ENCODE measurements at places on chromosomes 7 and 10.

GRCh38 chr7:69338144-69338543 lies 260.1 kb upstream of the AUTS2 start:
- no peak for DNase-seq

DNA sequence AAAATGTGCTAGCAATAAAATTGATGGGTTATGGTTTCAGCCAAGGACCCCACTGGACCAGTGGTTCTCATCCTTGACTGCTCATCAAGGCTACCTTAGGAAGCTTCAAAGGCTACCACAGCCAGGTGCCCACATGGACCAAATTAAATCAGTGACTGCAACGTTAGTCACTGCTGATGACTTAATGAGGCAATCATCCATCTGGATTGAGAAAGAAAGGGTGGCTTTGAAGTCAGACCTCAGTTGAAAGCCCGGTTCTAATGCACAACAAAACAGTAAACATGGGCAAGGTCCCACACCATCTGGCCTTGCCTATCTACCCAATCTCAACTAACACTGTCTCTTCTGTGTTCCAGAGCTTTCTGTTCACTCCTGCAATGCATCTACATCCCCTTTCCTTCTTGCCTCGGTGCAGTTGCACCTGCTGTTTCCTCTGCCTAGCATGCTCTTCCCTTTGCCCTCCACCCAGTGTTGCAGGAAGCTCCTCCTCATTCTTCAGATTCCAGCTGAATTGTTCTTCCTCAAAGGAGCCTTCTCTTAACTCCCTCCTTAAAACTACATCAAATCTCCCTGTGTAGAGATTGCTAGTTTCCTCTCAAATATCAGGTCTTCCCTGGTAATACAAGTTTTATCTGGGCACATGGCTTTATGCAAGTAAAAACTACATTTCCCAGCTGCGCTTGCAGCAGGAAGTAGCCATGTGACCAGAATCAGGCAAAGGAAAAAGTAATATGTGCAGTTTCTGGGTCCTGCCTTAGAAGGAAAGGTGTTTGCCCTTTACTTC lies 10.3 kb upstream of the KCNK18 start:
- no peak for DNase-seq

GRCh38 chr7:77727527-77727926 lies 31.3 kb downstream of the RSBN1L start:
- DNase-seq, result no peak

- no peak for DNase-seq
Measured at GRCh38 chr7:67022511-67022910, 25.9 kb downstream of the TYW1 start.

DNA sequence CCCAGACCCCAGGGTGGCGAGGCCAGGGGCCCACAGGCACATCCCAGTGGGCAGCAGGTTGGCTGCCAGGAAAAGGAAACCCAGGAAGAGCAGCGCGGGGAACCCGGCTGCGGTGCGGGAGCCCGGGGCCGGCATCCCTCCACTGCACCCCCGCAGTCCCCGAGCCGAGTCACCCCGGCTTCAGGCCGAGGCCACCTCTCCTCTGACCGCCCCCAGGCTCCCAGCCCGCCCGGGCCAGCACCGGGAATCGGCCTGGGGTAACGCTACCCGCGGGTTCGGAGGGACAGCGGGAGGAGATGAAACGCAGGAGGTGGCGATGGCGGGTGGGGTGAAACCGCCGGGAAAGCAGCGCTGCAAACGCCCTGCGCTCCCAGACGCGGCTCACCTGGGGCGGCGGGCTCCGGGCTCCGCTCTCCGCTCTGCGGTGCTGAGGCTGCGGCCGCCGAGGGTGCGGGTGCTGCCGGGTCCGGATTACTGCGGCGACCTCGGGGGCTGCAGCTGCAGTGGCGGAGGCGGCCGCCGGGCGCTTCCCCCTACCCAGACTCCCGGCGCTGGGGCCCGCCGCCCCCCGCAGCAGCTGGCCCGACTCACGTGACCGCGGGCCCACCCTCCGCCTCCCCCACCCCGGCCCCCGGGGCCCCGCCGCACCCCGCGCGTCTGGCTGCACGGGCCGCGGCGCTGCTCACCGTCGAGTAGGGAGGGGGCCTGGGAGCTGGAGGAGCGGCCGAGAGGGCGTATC lies at the start of gene SCRN1:
SCRN1 (minus strand) TSS at position 545 of the 739 bp plus-strand sequence. CDS start 20,734 bp downstream, outside the sequence.
- peak; percentile 53 for DNase-seq

All from substantia nigra (tissue), 51 donors.